ENCODE measurements at places on chromosomes 1 and 21.
A peak's percentile ranks its signal among the peaks of the same experiment; 100 is the strongest.

GRCh38 chr1:201471772-201472171 is 2.8 kb upstream of the PHLDA3 start:
- no peak for DNase-seq

GRCh38 chr1:30256911-30257310 is 466.5 kb downstream of the MATN1 start:
- DNase-seq, result no peak

GRCh38 chr1:50681931-50682330 is 258.7 kb upstream of the DMRTA2 start:
- no peak for DNase-seq

- DNase-seq, result no peak
These were observed 68.8 kb upstream of the SELENON start for GRCh38 chr1:25731148-25731547.

GRCh38 chr21:41932191-41932575 is 21.6 kb downstream of the C2CD2 start:
- DNase-seq, result no peak

- no peak for DNase-seq
These were observed 12.0 kb upstream of the BGLAP start for GRCh38 chr1:156229809-156230472.

- DNase-seq, result no peak
These were observed 91.5 kb downstream of the KIF14 start for GRCh38 chr1:200528858-200529606.

DNA sequence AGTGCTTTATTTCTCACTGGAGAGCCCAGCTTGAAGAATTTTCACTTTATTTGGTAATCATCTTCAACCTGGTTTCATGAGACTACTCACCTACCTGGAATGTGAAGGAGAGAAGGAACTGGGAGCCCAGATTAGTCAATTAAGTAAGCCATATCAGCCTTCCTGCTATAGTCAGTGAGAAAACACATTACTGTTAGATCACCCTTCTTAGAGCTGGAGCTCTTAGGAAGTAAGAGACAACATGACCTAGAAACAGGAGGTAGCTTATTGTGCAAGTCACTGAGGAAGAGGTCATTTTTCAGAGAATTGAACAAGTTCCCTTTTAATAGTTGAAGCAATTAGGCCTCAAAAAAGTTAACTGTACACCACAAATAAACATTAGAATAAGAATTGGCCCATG is 49.2 kb upstream of the TEKT2 start:
- peak; percentile 84 for DNase-seq

- DNase-seq, result no peak
These were observed 69.8 kb upstream of the TRABD2B start for GRCh38 chr1:48066936-48067335.

Measured in MV-4-11 (cell line).